GM10248 (cell line): ENCODE measurements at places on chromosomes 4 and X.

GRCh38 chr4:22055954-22056353 lies 107.4 kb upstream of the KCNIP4 start:
- DNase-seq, result no peak

GRCh38 chrX:25016938-25017598 lies 1.3 kb upstream of the ARX start:
- no peak for DNase-seq

GRCh38 chrX:118356154-118356701 lies 10.3 kb downstream of the WDR44 start:
- no peak for DNase-seq

DNA sequence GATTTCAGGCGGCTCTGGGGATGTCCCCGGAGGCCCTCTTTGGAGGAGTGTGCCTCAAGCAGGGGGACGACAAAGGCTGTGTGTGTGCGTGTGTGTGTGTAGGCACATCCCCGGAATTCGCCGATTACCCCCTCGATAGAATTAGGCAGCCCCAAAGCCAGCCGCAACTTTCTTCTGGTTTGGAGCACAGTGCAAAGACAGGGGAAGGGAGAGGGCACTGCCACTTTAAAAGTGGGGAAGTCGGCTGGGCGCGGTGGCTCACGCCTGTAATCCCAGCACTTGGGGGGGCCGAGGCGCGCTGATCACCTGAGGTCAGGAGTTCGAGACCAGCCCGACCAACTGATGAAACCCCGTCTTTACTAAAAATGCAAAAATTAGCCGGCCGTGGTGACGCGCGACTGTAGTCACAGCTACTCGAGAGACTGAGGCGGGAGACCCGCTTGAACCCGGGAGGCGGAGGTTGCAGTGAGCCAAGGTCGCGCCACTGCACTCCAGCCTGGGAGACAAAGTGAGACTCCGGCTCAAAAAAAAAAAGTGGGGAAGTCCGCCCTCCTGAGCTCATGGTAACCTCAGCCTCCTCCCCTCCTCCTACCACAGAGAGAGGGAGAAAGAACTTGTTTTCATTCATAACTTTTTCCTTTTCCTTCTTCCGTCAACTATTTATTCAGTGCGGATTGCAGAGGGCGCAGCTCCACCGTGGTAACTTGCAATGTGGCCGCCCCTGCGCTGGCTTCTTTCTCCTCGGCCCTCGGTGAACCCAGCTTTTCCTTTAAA lies 2.4 kb downstream of the SPRY1 start:
- DNase-seq, result peak; percentile 50

- no peak for DNase-seq
Observed at GRCh38 chrX:151899622-151900021, 13.1 kb upstream of the MAGEA4 start.

- peak; percentile 76 for DNase-seq
Observed at GRCh38 chr4:151117371-151117962, 18.0 kb downstream of the RPS3A start.

- peak; percentile 33 for DNase-seq
Observed at GRCh38 chrX:13092455-13092941, 48.1 kb upstream of the FAM9C start.

DNA sequence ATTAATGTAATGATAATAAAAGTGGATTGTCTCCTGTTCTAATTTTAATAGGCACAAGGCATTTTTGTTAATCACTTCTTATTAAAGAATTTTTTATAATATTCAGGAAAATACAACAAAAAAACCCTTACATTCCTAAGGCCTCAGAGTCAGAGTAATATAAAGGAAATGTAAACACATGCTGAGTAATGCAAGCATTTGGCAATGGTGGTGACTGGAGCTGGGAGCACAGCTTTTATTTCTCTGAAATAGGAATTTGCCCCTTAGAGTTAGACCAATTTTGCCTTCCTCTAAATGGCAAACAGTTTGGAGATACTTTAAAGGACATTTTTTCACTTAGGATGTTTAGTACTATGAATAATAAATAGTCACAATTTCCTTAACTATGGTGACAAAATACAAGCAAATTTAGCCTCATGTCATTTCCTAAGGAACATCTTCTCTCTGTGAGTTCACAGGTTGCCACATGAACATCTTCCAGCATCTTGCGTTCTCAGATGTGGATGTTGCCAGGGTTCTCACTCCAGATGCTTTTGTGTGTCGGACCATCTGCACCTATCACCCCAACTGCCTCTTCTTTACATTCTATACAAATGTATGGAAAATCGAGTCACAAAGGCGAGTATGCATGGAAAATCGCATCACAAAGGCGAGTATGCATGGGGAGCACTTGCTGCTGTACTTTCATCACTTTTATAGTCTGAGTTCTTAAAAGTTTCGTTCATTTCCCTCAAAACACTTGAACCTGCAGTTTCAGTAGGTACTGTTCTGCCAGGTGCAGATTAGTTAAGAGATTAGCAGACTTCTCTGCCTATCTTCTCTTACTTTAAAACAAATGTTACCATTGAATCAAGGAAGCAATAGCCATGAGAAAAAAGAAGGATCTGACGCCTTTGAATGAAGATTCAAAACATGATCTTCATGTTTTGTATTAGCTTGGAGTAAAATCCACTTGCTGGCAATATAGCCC lies 15.9 kb upstream of the F11 start:
- DNase-seq, result no peak

DNA sequence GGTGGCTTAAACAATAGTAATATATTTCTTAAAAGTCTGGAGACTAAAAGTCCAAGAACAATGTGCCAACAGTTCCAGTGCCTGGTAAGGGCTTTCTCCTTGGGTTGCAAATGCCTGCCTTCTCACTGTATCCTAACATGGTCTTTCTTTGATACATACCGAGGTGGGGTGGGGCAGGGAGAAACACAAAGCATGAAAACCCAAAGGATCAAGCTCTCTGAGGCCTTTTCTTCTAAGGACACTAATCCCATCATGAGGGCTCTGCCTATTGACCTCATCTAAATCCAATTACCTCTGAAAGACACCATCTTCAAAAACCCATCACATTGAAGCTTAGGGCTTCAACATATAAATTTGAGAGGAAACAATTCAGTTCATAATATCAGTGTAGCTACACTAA lies 311.3 kb downstream of the GRID2 start:
- DNase-seq, result no peak
